Foreskin keratinocyte (primary cell): ENCODE measurements at places on chromosomes 5 and 9.

- DNase-seq = peak; percentile 78
These were observed 388.7 kb downstream of the CETN3 start for GRCh38 chr5:90020575-90021538.

GRCh38 chr9:82681809-82682208 is 381.1 kb downstream of the RASEF start:
- DNase-seq = no peak

- DNase-seq = no peak
These were observed 188.9 kb downstream of the MPDZ start for GRCh38 chr9:13090628-13091027.

DNA sequence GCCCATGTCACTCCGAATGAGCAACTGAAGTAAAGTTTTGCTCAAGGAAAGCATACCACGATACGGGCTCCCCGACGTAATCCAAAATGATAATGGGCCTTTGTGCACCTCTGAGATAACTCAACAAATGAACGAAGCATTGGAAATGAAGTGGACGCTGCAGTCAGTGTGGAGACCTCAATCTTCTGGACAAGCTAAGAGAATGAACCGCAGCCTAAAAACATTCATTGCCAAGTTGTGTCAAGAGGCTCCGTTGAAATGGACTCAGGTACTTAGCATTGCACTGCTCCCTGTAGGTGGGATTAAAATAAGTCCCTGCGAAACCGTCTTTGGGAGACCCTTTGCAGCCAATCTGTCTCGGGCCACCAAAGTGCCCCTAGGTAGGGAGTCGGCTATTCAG is 3.9 kb upstream of the LCN9 start:
- DNase-seq = no peak

GRCh38 chr5:54404568-54404967 is 50.9 kb upstream of the HSPB3 start:
- peak; percentile 94 for DNase-seq

GRCh38 chr9:92976431-92976830 is 29.1 kb downstream of the FGD3 start:
- no peak for DNase-seq

- DNase-seq = peak; percentile 80
These were observed at the start of gene KIAA1191 for GRCh38 chr5:176361437-176362232. TSS of gene KIAA1191 (minus strand) at chr5:176361764. CDS start at chr5:176359508, 2,256 bp downstream.

DNA sequence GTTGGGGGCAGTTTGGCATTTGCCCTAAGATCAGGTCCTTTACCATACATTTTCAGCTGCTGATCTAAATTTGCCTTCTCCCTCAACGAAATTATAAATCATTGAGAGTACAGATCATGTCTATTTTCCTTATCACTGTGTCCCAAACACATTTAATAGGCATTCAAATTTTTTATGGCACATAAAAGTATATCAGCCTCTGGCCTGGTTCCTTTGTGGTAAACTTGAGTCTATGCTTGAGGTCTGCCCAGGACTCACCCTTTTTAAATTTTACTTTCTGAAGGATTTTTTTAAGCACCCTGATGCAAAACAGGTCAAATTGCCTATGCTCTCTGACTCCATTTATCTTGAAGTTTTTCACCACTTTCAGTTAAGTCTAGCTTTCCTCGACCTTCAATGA is 163.6 kb upstream of the GRIN3A start:
- no peak for DNase-seq

DNA sequence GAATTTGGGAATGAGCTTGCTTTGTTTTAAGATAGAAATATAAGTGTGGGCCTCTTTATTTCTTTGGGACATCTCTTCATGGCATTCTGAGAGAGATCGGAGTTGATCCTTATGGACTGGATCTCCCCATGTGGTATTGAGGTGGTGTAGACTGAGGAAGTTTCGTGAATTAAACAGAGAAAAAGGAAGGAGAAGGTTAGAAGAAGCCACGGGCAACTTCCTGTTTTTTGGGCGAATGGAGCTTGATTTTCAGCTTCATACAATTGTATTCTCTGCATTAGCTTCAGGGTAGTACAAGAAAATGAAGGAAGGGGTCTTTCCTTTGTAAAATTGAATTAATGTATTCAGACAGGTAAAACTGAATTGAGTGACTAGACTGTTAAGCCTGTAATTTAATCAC is 70.5 kb upstream of the HMHB1 start:
- DNase-seq = no peak

- no peak for DNase-seq
These were observed 38.4 kb downstream of the EBF1 start for GRCh38 chr5:159061179-159061796.

- peak; percentile 88 for DNase-seq
These were observed 7.7 kb upstream of the CFAP157 start for GRCh38 chr9:127698985-127699670.

- DNase-seq = no peak
These were observed 74.0 kb upstream of the SPTLC1 start for GRCh38 chr9:92188969-92189781.

DNA sequence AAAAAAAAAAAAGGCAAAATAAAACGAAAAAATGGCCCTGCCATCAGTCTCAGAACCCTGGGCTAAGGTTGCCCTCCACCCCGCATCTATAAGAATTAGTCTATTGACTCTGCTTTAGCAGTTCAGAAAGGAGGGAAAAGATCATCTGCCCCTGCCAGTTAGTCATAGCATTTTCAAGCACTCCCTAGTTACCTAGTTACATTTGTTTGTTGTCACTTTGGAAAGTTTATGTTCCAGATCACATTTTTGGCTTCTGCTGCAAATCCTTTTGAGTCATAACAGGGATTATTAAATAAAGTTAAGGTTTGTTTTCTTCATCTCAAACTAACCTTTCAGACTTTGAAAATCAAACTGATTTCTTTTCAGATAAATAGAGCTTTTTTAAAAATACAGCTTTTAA is 52.1 kb downstream of the AQP7 start:
- no peak for DNase-seq

DNA sequence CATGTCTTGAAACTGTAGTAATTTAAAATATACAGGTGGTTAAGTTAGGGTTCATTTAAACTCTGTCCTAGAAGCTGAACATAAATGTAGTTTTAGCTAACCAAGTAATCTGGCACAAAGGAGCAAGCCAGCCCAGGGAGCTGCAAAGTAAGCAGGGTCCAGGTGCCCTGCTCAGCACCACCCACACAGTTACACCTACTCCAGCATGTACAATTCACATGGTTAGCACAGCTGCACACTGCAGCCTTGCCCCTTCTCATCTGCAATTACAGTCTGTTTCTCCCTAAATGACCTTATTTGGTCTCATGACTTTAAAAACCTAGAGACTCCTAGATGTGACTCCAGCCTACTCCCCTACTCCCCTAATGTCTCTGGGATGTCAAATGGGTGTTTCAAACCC is 128.4 kb downstream of the EPB41L4A start:
- no peak for DNase-seq

DNA sequence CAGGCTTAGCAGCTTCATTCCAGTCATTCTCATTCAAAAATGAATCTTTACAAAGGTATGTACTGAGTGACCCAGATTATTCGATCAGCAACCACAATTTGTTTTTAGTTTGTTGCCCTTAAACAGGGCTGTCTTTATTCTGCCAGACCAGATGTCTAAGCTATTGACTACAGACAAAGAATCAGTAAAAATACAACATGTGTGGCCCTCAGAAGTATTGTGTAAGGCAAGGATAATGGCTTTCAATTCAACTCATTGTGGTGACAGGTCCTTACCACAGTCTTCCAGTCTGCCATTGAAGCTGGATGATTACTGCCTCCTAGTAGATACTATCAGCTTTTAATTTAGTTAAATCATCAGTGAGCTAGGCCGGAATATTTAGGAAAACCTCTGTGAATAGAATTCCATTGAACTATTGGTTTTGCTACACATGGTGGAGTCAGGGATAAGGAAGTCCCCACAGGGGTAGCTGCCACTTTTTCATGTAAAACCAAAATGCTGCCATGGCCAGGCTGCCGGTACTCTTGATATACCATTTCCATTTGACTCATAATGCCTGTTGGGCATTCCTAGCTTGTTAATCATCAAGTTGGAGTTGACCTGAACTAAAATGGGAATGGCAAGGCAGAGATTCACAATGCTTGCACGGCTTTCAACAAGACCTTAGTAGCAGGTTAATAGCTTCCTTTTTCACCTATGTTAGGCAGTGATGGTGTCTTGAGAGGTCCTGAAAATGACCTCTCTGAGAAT is 175.6 kb downstream of the MEF2C start:
- no peak for DNase-seq

DNA sequence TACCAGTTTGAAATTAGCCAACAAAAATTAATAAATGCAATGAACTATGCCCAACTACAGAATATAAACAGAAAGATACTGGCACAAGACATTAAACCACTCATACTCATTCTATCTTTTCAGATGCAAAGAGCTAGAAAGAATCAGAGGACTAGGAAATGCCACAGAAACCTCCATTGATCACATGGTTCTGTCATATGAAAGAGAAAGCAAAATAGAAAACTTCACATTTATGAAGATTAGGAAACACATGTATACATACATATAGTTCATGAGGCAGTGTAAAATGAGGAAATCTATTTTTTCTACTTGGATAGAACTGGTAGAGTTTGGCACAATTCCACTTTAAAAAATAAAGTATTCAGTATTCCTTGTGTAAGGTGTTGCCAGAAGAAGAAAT is 275.1 kb upstream of the PTGER4 start:
- DNase-seq = no peak

DNA sequence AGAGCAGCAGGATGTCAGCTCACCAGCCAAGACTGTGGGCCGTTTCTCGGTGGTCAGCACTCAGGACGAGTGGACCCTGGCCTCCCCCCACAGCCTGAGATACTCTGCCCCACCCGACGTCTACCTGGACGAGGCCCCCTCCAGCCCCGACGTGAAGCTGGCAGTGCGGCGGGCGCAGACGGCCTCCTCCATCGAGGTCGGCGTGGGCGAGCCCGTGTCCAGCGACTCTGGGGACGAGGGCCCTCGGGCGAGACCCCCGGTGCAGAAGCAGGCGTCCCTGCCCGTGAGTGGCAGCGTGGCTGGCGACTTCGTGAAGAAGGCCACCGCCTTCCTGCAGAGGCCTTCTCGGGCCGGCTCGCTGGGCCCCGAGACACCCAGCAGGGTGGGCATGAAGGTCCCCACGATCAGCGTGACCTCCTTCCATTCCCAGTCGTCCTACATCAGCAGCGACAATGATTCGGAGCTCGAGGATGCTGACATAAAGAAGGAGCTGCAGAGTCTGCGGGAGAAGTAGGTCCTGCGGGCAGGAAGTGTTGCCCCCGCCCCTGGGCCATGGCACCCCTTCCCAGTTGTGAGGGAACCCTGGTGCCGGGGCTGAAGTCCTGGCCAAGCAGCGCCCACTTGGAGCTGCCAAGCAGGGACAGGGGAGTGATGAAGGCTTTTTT is 108.9 kb downstream of the WNK2 start:
- DNase-seq = no peak

GRCh38 chr9:92384375-92384774 is 20.0 kb downstream of the OGN start:
- peak; percentile 57 for DNase-seq

DNA sequence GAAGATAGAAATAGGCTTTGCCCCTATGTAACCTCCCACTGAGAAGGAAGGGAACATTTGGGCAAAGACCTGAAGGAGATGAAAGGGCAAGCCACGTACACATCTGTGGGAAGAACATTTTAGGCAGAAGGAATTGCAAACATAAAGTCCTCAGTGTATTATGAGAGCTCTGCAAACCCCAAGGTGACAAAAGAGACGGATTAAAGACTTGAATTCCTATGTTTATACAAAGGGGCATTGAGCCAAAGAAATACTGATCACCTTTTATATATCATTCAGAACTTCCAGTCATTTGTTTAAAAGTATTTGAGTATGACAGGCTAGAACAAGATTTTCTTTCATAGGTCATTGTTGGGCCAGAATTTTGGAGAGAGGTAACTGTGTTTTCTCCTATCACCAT is 90.2 kb upstream of the ATG10 start:
- DNase-seq = no peak
